ENCODE measurements at places on chromosomes 5 and 9.

- no peak for DNase-seq
Observed at GRCh38 chr5:137901011-137901817, 12.0 kb downstream of the PKD2L2 start.

DNA sequence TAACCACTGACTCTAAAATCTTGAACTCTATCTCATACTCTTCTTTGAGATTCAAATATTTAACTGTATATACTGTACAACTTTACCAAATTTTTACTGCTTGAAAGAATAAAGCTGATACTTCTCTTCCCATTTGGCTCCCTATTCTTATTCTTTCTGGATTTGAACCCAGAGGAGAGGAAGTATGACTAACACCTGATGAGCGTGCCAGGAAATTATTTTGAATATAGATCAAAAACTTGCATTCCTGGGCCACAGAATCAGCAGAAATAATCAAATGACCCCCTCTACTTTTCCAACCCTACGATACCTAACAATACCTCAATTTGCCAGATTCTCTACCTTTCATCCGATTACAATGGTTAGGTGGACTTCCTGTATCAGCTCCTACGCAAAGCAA lies 285.8 kb downstream of the ISL1 start:
- DNase-seq: no peak

- no peak for DNase-seq
Observed at GRCh38 chr9:127886401-127886972, 9.0 kb upstream of the AK1 start.

DNA sequence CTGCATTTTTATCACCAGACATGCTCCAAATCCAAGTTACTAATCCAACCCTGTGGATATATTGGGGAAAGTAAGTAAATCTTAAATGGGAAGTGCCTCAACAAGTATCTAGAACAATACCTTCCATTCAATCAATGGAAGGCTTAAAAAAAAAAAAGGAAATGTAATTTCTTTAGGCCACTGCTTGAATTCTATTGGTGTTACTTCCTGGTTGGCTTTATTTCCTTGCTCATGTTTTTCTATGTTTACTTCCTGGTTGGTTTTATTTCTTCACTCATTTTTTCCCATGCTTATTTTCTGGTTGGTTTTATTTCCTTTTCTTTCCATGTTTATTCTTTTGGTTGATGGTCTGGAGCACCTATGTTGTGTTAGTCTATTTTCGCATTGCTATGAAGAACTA lies 363.9 kb downstream of the KDM4C start:
- DNase-seq: peak; percentile 3

DNA sequence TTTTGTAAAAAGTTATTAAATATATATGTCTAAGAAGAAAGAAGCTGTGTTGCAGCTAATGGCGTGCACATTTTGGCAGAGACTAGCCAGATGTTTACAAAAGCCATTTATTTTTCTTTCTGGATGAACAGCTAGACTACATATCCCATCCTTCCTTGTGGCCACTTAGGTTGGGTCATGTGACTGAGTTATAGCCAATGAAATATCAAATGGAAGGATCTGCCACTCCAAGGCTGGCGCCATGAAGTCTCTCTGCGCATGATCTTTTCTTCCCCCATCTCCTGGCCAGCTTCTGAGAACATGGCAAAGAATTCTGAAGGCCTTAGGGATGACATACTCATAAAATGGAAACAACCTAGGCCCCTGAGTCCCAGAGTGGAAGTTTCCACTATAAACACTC lies 244.2 kb upstream of the DAB2 start:
- no peak for DNase-seq

GRCh38 chr9:126338945-126339344 lies 12.3 kb downstream of the MVB12B start:
- DNase-seq: no peak

DNA sequence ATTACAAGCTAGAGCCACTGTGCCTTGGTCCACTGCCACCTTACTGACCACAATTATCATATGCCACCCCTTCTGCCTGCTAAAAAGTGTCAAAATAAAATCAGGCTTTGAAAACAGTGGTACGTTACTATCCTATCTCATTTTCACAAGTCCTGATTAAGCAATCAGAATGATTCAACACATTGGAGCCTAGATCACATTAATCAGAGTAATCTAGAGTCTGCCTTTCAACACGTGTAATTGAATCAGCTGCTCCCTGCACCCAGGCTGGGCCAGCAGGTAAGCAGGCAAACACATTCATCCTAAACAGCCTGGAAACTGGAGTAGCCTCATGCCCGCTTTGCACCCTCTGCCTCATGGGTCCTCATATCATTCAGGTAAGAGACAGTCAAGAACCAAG lies 186.2 kb downstream of the DCP2 start:
- no peak for DNase-seq

DNA sequence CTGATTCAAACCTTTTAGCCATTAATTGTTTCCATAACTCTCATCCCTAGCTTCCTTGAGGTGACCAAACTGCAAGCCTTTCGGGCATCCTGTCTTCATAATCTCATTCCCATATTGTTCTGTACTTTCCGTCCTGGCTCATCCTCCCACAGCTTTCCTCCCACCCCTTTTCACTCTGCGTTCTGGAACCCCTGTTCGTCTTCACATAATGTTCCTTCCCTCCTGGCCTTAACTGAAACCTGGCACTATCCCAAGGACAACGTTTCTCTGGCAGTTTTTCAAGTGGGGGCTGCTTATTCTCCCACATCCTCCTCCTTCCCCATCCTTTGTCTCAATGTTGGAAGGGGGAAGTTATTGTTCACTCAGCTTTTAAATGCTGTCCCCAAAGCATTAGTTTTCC lies 1.5 kb downstream of the ZNF189 start:
- DNase-seq: peak; percentile 17

DNA sequence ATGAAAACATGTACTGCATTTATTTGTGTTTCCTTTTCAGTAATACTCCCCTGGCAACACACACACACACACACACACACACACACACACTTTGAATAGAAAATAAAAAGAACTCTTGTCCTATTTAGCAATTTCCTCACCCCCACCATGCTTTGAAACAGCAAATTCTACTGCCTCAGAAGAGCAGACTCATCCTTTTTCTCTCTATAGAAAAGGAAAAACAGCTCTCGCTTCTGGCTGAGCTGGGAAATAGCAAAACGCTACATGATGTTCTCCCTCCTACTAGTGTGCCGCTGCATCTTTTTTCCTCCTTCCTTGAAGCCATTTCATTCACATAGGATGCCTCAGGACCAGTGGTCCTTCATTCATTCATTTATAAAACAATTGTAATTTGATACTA lies 453.6 kb downstream of the CSNK1G3 start:
- DNase-seq: no peak

DNA sequence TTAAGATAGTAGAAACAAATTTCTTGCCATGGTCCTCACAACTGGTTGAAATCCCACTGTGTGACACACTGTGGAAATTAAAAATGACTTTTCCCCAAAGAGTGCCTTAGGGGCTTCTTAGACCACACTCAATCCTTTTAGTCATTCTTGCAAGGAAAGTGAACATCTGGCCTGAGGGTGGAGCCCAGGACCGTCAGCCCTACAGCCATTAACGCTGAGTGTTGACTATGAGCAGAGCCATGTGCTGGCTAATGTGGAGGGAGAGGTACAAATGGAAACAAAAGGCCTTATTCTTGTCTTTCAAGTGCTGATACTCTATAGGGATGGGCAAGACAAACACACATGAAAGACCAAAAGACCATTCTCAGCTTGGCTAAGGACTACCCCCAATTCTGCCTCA lies 456.5 kb downstream of the ZSWIM6 start:
- no peak for DNase-seq

DNA sequence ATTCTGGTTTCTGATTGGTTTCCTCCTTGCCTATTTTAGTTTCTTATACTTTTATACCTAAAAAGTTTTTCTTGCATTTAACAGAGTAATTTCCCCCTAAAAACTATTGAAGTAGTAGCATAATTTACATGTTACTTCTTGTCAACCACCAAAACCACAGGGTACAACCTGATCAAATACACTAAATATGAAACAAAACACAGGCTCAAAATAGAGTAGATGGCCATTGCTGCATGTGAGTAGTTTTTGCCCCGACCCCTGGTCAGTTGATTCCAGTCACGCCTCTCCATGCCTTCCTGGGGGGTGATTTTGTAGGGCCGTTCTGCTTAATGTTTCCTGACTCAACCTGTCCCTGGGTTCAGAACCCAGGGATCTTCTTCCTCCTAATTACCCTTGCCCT lies 101.8 kb downstream of the TLE4 start:
- no peak for DNase-seq

GRCh38 chr5:169429044-169429443 lies 128.1 kb upstream of the SLIT3 start:
- no peak for DNase-seq

- no peak for DNase-seq
Observed at GRCh38 chr5:67249590-67249895, 52.9 kb upstream of the CD180 start.

DNA sequence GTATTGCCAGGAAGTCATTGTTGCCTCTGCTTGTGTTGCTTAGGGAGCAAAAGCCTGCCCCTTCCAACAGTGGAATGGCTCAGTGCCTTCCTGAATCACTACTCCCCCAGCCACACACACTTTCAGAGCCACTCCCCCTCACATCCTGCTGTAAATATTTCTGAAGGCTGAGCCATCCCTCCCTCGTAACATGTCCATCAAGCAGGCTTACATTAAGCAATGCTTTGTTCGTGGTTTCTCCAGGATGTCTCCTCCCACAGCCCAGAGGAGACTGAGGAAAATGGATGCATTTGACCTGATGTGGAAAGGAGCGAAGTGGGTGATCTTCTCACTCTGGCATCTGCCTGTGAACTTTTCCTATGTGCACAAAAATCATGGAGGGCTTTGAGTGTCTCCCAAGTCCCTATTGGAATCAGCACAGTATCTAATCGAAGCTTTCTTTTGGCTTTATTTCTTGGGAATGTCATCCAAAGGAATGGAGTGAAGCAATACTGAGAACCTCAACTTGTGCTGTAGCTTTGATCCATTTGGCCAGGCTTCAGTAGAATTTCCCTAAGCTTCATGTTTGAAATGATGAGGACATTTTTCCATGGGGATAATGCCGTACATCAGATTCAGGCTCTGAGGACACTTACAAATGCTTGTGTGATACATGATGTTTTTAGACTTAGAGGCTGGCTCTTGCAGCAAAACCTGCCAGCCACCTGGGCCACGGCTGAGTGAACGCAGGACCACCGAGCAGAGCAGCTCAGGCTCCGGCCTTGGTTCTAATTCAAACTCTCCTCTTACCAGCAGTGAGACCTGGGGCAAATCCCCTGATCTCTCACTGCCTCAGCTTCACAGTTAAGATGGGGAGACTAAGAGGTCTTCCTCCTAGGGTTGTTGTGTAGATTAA lies 389.1 kb downstream of the ENC1 start:
- peak; percentile 90 for DNase-seq

- no peak for DNase-seq
Observed at GRCh38 chr9:77673941-77674791, 26.0 kb upstream of the GNA14 start.

- DNase-seq: no peak
Observed at GRCh38 chr5:138366632-138367382, 14.3 kb downstream of the KDM3B start.

GRCh38 chr5:62640446-62640845 lies 61.8 kb downstream of the LRRC70 start:
- DNase-seq: peak; percentile 50

GRCh38 chr5:83662558-83662957 lies 58.1 kb downstream of the HAPLN1 start:
- no peak for DNase-seq

- DNase-seq: no peak
Observed at GRCh38 chr9:130029223-130029973, 13.6 kb downstream of the FNBP1 start.

GRCh38 chr5:149540089-149540488 lies 11.2 kb downstream of the CSNK1A1 start:
- no peak for DNase-seq

GRCh38 chr9:82152181-82152580 lies 163.6 kb downstream of the SPATA31D1 start:
- no peak for DNase-seq

- no peak for DNase-seq
Observed at GRCh38 chr9:37218800-37219425, 98.5 kb downstream of the ZCCHC7 start.

- no peak for DNase-seq
Observed at GRCh38 chr5:109099081-109099480, 310.7 kb downstream of the PJA2 start.

GRCh38 chr5:26805076-26805475 lies 233.3 kb downstream of the CDH9 start:
- DNase-seq: no peak

DNA sequence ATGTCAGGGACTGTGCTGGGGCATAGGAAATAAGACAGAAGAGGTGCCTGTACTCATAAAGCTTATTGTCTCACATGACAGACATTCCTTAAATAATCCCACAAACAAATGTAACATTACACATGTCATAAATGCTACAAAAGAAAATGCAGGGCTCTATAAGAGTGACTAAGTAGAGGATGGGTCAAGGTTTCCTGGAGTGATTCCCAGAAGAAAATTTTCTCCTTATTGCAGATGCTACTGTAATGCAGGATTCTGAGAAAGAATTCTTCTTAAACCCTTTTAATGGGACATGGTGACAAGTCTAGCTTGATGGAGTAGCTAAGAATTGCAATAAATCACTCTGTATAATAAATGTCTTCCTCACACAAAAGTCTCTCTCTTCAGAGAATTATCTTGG lies 55.7 kb downstream of the SH3TC2 start:
- DNase-seq: no peak

GRCh38 chr5:21398511-21398910 lies 1410.5 kb upstream of the CDH18 start:
- DNase-seq: no peak

DNA sequence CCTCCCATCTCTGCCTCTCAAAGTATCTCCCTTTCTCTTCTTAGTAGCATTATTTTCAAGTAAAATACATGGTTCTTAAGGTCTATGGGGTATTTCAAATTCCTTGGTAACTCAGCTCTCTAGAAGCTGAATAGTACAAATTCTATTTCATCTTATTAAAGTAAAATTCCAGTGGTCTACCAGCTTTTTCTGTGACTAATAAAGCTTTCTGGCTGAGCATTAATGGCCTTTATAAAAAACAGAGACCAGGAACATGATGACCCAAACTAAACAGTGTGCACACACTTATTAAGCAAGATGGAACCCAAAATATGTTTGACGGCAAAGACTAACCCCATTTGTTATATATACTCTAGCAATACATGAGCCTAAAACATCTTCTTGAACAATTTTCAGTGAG lies 142.6 kb downstream of the OR2K2 start:
- no peak for DNase-seq

GRCh38 chr5:161086461-161086860 lies 234.4 kb upstream of the ATP10B start:
- no peak for DNase-seq

- no peak for DNase-seq
Observed at GRCh38 chr5:122182491-122182921, 53.2 kb downstream of the ZNF474 start.

- DNase-seq: no peak
Observed at GRCh38 chr5:55450050-55450765, 84.6 kb downstream of the PLPP1 start.

DNA sequence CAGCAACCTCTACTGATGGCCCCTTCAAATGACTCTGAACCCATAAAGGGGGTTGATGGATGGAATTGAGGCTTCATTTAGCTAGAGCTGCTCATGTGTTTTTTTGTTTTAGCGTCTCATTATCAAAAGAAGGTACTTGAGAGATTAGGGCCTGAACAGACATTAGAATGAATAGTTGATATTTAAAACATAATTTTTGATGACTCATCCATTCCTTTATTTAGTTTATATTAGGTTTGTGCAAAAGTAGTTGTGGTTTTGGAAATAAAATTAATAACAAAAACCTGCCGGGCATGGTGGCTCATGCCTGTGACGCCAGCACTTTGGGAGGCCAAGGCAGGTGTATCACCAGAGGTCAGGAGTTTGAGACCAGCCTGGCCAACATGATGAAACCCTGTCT lies 485.9 kb downstream of the PSAT1 start:
- no peak for DNase-seq
